Mammary epithelial cell (primary cell): ENCODE measurements at places on chromosomes 7 and 10.
A peak's percentile ranks its signal among the peaks of the same experiment; 100 is the strongest.

- no peak for DNase-seq
These were observed 140.2 kb downstream of the AUTS2 start for GRCh38 chr7:69738396-69738951.

GRCh38 chr10:87700031-87700796 lies 40.5 kb downstream of the PAPSS2 start:
- peak; percentile 52 for DNase-seq

GRCh38 chr7:51101111-51101757 lies 215.4 kb downstream of the COBL start:
- no peak for DNase-seq

GRCh38 chr7:45515346-45515745 lies 58.8 kb upstream of the ADCY1 start:
- DNase-seq: no peak

- no peak for DNase-seq
These were observed 26.8 kb downstream of the MICU1 start for GRCh38 chr10:72598769-72599701.

GRCh38 chr7:664997-665735 lies 61.3 kb upstream of the DNAAF5 start:
- no peak for DNase-seq

- DNase-seq: no peak
These were observed 18.3 kb downstream of the HNRNPA2B1 start for GRCh38 chr7:26182283-26182682.

DNA sequence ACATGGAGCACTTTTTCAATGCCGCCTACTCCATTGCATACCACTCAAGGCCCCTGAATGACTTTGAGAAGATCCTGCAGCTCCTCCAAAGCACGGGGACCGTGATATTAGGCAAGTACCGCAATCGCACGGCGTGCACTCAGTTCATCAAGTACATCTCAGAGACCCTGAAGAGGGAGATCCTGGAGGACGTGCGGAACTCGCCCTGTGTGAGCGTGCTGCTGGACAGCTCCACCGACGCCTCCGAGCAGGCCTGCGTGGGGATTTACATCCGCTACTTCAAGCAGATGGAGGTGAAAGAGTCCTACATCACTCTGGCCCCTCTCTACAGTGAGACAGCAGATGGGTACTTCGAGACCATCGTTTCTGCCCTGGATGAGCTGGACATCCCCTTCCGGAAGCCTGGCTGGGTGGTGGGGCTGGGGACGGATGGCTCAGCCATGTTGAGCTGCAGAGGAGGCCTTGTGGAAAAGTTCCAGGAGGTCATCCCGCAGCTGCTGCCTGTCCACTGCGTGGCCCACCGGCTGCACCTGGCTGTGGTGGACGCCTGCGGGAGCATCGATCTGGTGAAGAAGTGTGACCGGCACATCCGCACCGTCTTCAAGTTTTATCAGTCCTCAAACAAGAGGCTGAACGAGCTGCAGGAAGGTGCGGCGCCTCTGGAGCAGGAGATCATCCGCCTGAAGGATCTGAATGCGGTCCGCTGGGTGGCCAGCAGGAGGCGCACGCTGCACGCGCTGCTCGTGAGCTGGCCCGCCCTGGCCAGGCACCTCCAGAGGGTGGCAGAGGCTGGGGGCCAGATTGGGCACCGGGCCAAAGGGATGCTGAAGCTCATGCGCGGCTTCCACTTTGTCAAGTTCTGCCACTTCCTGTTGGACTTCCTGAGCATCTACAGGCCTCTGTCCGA lies 12.7 kb upstream of the ATP6V0E2 start:
- no peak for DNase-seq

DNA sequence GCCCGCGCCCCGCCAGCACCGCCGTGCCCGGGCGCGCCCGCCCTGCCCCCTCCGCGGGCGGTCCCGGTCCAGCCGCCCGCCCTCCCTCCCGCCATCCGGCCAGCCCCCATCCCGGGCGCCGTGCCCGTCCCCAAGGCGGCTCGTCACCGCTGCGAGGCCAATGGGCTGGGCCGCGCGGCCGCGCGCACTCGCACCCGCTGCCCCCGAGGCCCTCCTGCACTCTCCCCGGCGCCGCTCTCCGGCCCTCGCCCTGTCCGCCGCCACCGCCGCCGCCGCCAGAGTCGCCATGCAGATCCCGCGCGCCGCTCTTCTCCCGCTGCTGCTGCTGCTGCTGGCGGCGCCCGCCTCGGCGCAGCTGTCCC lies at the start of gene HTRA1:
Gene HTRA1 (plus strand): TSS at position 187 of the 362 bp plus-strand sequence. CDS start 100 bp downstream, at position 287.
- DNase-seq: peak; percentile 70

GRCh38 chr10:75019370-75019769 lies 92.1 kb upstream of the SAMD8 start:
- DNase-seq: peak; percentile 7

GRCh38 chr7:75920431-75921161 lies 5.6 kb downstream of the POR start:
- DNase-seq: no peak

GRCh38 chr7:131029002-131029401 lies 295.0 kb upstream of the KLF14 start:
- DNase-seq: no peak

- no peak for DNase-seq
These were observed 102.3 kb downstream of the SORBS1 start for GRCh38 chr10:95458871-95459270.

- no peak for DNase-seq
These were observed 46.9 kb downstream of the AP3M1 start for GRCh38 chr10:74103560-74104258.
